ENCODE measurements at places on chromosomes 4 and X.
A peak's percentile ranks its signal among the peaks of the same experiment; 100 is the strongest.

DNA sequence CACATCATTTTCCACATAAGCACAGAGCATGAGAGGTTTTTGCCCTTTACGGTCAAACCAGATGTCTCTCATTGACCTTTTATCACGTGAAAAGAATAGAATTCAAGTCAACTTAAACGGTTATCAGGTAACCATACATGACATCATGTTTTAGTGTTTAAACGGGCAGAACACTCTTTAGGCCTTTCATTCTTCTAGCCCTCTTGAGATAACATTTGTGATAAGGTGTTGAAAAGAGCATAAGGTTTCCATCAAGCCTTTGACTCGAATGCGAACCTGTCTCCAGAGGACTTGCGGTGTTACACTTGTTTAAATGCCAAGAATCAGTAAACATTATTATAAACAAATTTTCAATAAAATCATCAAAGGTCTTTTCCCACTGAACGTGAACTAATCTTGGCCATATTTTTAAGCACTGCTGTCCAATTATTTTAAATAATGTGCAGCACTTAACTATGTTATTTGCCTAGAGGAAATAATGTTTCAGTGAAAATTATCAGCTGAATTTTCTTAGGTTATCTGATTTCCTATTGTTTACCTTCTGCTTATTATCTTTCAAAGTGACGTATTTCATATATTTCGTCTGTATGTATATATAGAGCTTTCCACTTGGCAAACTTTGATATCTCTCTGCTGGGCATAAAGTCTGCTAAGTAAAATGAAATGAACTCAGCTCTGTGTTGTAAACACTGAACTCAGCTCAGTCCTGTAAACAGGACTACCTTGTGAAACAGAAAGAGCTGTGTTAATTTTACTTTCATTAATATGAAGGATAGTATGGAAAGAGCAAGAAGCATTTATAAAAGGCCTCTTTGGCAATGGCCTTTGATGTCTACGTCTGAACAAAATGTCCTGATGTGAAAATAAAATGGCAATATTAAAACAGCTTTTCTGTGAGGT lies 33.3 kb downstream of the TENM3 start:
- no peak for DNase-seq

DNA sequence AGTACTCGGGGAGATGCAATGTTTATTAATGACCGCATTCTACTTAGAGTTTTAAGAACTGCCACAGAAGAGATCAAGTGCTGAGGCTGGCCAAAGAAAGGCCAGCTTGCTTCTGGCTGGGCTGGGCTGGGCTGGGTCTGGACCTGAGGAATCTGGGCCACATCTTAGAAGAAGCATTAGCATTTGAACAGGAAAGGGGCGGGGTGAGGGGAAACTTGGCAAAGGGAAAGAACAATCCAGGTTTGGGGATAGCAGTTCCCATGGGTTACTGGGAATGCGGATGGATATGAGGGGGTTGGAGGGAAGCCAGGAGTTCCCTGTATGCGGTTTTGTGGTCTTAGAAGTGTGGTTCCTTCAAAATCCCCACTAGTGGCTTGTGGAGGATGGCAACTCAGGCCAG lies 83.3 kb downstream of the CLDN34 start:
- no peak for DNase-seq

GRCh38 chrX:2492531-2493218 lies 8.1 kb downstream of the DHRSX start:
- DNase-seq, result no peak

- no peak for DNase-seq
Observed at GRCh38 chrX:100662796-100663195, 18.8 kb downstream of the SRPX2 start.

- DNase-seq, result peak; percentile 94
Observed at GRCh38 chrX:6149060-6149872, 79.4 kb downstream of the NLGN4X start.

DNA sequence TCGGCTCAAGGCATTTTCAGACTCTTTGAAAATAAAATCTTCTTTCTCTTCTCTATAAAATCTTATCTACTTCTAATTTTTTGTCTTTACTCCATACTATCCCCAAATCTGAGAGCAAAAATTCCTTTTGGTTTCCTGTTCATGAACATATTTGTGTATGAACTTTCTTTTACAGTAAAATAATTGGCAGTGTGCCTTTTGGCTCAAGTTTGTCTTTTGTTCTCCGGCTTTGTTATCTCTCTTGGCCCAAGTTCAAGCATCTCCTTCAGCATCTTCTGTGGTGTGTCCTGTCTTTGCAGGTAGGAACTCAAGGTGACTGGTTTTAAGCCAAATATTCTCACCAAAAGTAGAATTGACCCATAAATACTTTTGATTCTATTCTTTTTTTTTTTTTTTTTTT lies 276.6 kb upstream of the FAT1 start:
- no peak for DNase-seq

DNA sequence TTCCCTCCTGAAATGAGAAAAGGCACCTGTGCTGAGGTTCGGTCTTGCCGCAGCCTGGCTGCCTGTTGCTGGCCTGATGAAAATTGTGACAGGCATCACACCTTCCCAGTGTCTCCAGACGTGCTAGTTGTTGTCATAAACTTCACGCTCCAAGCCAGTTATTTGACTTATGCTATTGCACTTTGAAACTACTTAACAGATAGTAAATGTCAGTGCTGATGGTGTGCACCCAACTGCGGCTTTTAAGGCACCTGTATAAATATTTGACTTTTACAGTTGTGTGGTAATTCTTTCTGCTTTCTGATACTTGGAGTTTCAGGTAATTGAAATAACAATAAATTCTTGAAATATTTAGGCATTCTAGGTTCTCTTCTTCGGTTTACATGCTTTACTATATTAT lies 1.8 kb downstream of the WWC2 start:
- no peak for DNase-seq

DNA sequence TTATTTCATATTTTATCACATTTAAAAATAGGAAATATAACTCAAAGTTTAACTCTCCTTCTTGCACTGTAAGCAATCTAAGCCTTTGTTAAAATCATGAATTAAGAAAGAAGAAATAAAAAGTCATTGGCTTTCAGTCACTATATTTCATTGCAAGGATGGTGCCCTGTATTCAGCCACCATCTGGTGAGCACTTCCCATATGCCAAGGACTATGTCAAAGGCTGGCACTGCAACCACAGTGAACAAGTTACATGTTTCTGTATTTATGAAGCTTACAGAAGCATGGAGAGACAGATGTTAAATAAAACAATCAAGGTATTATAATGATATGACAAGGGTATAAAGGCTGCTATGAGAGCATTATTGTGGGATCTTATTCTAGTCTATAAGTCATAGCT lies 68.6 kb downstream of the PRKG2 start:
- DNase-seq, result no peak

DNA sequence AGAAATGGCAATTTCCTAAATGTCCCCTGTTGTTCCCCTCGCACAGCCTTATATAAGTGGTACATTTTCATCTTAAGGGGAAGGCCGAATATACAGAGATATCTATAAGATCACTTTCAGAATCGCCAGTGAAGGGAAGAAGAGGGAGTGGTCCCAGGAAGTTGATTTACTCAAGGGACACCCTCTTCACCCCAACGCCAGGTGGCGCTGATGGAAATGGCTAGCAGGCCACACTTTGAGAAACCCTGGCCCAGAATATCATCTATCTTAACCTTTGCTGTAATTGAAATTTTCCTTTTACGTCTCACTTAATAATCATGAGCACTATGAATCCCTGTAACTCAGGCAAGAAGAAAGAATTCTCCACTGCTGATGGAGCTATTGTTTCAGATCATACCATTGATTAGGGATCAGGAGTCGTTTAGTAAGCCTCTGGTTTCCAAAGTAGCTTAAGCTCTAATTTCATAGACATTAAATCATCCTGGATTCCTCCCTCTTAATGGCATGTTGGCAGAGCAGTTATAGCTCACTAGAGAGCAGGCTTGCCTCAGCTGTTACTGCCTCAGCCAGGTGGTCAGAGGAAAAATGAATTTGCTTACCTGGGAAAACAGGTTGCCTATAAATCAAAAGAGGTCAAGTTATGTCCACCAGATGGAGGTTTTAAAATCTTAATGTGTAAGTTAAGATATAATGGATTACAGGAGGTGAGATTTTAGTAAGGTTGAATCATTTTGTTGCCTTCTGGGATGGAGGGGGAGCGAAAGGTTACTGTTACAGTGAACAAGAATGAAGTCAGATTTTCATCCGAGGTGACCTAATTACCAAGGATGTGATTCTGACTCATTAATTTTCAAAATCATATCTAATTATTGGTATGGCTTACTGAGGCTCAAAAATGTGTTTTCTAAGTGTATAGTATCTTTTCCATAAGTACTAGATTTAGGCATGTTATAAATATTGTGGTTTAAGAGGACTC lies 941.2 kb upstream of the TENM3 start:
- DNase-seq, result peak; percentile 78

- no peak for DNase-seq
Observed at GRCh38 chrX:21559417-21559816, 98.7 kb downstream of the KLHL34 start.

- no peak for DNase-seq
Observed at GRCh38 chrX:151167791-151168345, 8.5 kb upstream of the GPR50 start.

GRCh38 chr4:5371415-5372190 lies 320.3 kb downstream of the STK32B start:
- no peak for DNase-seq

GRCh38 chrX:133660281-133660680 lies 245.0 kb upstream of the GPC4 start:
- no peak for DNase-seq

DNA sequence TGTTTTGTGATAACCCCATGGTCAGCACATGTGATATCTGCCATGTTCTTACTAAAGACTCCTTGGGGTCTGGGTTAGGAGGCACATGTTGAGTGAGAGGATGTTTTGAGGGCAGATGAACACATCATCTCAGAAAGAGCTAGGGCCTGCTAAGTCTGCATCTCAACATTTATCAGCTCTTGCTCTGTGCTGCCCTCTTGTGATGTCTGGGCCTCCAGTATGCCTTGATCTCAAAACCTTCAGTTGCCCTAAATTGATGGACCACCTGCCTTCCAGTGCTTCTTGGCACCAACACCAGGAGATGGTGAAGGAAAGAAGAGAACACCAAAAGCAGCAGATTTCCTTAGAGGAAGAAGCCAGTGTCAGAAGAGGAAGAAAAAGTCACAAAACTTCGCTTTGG lies 22.5 kb downstream of the MID1 start:
- peak; percentile 33 for DNase-seq

- no peak for DNase-seq
Observed at GRCh38 chrX:41419082-41419481, 28.1 kb upstream of the NYX start.

DNA sequence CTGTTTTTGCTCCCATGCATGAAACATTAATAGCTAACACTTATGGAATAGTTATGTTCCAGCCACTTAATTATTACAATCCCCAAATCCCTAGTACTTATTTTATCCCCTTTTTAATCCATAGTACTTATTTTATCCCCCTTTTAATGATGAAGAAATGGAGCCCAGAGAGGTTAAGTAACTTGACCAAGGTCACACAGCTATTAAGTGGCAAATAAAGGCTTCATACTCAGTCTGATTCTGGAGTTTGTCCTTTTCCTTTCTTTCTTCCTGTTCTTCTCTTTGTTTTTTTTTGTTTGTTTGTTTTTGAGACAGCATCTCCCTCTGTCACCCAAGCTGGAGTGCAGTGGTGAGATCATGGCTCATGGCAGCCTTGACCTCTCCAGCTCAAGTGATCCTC lies 2.2 kb downstream of the NKAP start:
- DNase-seq, result no peak

GRCh38 chrX:9670136-9670814 lies 95.4 kb downstream of the GPR143 start:
- no peak for DNase-seq

GRCh38 chr4:181647396-181648147 lies 595.6 kb upstream of the TENM3 start:
- no peak for DNase-seq

DNA sequence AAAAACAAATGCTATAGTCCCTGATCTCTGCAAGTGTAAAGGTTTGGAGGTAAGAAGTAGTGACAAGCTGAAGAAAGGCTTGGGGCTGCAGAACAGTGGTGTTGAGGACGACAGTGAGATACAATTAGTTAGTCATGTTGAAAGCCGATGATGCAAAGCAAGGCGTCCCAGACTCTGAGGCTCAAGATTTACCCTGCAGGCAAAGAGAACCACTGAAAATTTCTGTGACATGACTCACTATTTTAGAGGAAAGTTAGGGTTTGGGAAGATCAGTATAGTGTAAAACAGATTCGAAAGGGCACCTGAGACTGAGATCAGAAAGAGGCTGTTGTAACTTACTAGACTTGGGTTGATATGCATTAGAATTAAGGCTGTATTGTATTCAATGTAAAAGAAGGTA lies 281.3 kb upstream of the FTHL17 start:
- no peak for DNase-seq

DNA sequence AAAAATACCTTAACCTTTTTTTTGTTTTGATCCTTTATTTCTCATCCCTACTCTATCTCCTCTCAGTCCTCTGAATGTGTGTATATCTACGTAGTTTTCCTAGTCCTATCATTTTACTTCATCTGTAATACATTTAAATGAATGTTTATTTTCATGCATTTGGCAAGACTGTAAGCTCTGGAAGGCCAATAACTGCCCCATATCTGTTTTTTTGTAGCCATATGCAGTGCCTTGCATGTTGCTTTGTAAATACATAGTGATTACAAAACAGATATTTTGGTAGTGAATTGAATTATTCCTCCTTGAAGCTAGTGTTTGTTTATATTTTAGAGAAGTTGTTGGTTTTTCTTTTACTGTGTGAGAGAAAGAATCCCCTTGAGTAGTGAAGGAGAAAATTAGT lies 450.2 kb downstream of the PCDH18 start:
- no peak for DNase-seq

GRCh38 chr4:56467284-56468096 lies at the start of gene SRP72:
TSS of gene SRP72 (plus strand) at chr4:56467617. CDS start at chr4:56467636, 19 bp downstream.
- peak; percentile 56 for DNase-seq
